ENCODE measurements at places on chromosomes 5 and 9. TPM values are rescaled to one million over a fixed set of nuclear protein-coding genes. Genes with fewer than 3 reads are reported as not detected.

The CDH6 gene
- 0.66 TPM for total RNA-seq

The LHX2 gene
- 0.19 TPM for total RNA-seq

The CCNO gene
- 0.14 TPM for total RNA-seq

GRCh38 chr5:140628711-140629110, 4.3 kb downstream of the CD14 start:
- H3K36me3 ChIP-seq = no peaks in the 10 kb centered on the region
- H3K27ac ChIP-seq = no peak overlapping the region
- DNase-seq = no peak
- H3K4me1 ChIP-seq = peaks cover 11% of the 10 kb centered on the region
- H3K27me3 ChIP-seq = peaks cover 45% of the 10 kb centered on the region
- H3K4me3 ChIP-seq = no peak overlapping the region

The ZNF462 gene
- total RNA-seq = 6.6 TPM

- no peak for DNase-seq
- H3K4me1 ChIP-seq = no peaks in the 10 kb centered on the region
- H3K4me3 ChIP-seq = no peak overlapping the region
These were observed 128.2 kb upstream of the NFIB start for GRCh38 chr9:14441976-14442651.

The RANBP17 gene
- 6.8 TPM for total RNA-seq

- H3K27ac ChIP-seq = no peak overlapping the region
- no peaks in the 10 kb centered on the region for H3K36me3 ChIP-seq
- H3K4me1 ChIP-seq = no peaks in the 10 kb centered on the region
- H3K4me3 ChIP-seq = no peak overlapping the region
- DNase-seq = no peak
- H3K27me3 ChIP-seq = no peaks in the 10 kb centered on the region
These were observed 192.1 kb downstream of the ERCC6L2 start for GRCh38 chr9:96067600-96067999.

The TTLL11 gene
- 2.1 TPM for total RNA-seq

The AGPAT2 gene
- total RNA-seq = 8.2 TPM

The ECPAS gene
- 24.2 TPM for total RNA-seq

- no peak for DNase-seq
- H3K27me3 ChIP-seq = peaks cover 4% of the 10 kb centered on the region
- H3K4me3 ChIP-seq = no peak overlapping the region
- H3K36me3 ChIP-seq = no peaks in the 10 kb centered on the region
- no peaks in the 10 kb centered on the region for H3K4me1 ChIP-seq
These were observed 67.1 kb downstream of the EPB41L4B start for GRCh38 chr9:109253637-109254284.

The MYOZ3 gene
- total RNA-seq = 0.47 TPM

GRCh38 chr5:72101828-72102227, 5.4 kb upstream of the MAP1B start:
- H3K27ac ChIP-seq = no peak overlapping the region
- no peaks in the 10 kb centered on the region for H3K36me3 ChIP-seq
- no peaks in the 10 kb centered on the region for H3K4me1 ChIP-seq
- H3K27me3 ChIP-seq = peaks cover 7% of the 10 kb centered on the region

The SPINK6 gene
- total RNA-seq = 1.2 TPM

DNA sequence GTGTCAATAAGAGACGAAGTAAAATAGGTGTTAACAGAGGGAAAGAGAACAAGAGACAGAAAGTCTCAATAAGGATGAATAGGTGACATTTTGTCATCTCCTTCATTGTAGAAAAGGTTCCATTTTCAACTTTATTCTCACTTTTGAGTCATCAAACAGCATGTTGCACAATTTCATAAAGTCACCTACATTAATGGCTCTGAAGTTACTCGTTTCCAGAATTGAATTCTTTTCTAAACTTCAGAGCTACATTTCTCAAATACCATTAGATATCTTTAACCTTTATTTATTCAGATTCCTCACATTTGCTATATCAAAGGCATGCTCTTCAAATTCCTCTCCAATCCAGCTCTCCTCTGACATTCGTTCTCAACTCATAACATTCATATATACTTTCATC, 13.1 kb downstream of the ADAMTS6 start:
- no peaks in the 10 kb centered on the region for H3K27me3 ChIP-seq
- no peaks in the 10 kb centered on the region for H3K4me1 ChIP-seq
- no peak overlapping the region for H3K4me3 ChIP-seq
- DNase-seq = no peak

DNA sequence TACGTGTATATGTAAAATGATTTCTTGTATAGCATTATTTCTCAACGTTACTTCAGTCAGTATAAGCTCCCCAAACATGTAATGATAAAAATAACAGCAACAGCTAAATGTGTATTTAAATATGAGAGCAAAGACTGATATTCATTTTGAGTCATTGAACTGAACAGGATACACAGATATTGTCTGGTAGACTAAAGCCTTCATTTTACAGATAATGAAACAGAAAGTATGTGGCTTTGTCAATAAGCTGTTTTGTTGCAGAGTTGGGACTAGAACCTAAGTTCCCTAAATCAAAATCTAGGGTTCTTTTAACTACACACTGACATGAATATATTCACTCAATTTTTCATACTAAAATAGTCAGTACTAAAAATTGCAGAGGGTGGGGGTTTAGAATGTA, 80.4 kb upstream of the MARCHF11 start:
- no peak overlapping the region for H3K27ac ChIP-seq
- no peaks in the 10 kb centered on the region for H3K36me3 ChIP-seq
